Renal pelvis (tissue), 12 donors: ENCODE measurements at places on chromosomes 13 and 19. TPM values are rescaled to one million over a fixed set of nuclear protein-coding genes. Genes with fewer than 3 reads are reported as not detected.
A peak's percentile ranks its signal among the peaks of the same experiment; 100 is the strongest.

The KIR2DL3 gene
- polyA plus RNA-seq, result not detected

The LILRA1 gene
- 0.43 TPM for polyA plus RNA-seq

The GRK1 gene
- 0.30 TPM for polyA plus RNA-seq

The APOC4 gene
- polyA plus RNA-seq, result not detected

The SWSAP1 gene
- polyA plus RNA-seq, result 3.8 TPM

The CD177 gene
- 0.23 TPM for polyA plus RNA-seq

The COMP gene
- 0.10 TPM for polyA plus RNA-seq

The FCGBP gene
- 10.7 TPM for polyA plus RNA-seq

The RAB4B gene
- 9.8 TPM for polyA plus RNA-seq

DNA sequence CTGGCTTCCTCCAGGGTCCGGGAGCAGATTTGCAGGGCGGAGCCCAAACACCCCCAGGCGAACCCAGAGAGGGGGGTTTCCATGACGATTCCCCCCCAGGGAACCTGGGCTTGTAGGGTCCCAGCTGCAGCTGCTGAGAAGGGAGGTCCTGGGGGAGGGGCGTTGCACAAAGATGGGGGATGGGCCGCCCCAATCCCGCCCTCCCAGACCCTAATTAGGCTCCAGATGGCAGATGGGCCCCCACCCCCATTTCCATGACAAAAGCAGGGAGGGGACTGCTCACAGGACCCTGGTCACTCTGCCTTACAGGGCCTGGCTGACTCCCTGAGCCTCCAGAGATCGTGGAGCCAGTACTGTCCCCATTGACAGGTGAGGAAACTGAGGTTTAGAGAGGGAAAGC, 15.2 kb downstream of the ELAVL3 start:
- no peak for DNase-seq

DNA sequence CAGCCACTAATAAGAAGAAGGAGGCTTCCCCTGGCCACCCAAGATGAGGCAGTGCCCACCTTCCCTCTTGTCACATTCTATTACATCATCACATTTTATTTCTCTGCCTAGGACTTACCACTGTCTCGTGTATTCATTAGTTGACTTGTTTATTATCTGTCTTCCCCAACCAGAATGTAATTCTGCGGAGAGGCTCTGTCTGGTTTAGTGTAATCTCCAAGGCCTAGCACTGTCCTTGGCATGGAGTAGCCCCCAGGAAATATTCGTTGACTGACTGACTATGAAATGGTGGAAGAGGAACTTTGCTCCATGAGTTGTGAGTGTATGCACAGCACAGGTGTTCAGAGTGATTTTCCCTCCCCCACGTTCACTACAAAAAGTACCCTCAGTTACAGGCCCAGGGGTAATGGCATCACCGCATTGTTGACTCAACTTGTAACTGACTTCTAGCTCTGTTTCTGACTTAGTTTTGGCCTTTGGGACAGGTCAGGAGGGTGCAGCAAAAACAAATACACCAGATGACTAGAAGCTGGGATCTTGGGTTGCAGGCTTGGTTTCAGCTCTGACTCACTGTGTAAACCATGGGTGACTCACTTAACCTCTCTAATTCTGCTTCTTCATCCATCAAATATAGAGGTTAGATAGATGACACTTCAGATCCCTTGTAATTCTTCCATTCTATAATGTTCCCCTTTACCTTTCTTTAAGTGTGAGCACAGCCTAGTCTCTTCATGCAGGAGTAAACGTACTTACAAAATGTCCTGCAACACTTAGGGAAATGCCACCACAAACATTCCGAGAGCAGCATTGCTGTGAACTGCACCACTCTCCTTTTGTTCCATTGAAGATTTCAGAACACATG, 229.7 kb downstream of the KCNRG start:
- DNase-seq, result no peak

DNA sequence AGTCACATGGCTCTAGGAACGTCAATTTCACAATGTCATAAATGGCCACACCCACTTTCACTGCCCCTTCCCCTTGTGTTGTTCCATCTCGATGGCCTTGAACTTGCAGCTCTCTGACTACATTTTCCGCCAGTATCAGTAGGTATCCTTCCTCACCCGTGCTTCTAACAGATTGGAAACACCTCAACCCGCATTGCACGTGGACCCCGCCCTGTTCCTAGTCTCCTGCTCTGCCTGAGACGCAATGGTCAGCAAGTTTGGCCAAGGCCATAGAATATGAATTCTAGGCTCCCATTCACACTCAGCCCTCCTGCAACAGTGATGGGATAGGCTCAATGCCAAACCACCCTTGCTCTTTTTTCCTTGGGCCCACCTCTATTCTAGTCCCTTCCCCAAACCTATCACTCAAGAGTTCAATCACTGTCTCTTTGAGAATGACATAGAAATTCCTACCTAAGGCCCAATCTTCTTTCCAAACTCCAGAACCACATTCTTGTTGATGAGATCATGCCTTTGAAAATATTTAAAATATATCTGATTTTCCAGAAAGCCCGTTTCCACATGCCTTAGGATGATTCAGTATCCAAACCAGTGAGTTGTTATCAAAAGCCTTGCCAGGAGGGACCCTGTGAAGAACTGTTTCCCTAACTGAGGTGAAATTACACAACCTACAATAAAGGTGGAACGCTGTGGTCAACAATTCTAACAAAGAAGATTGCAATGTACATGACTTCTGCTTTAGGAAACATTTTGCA, 334.6 kb downstream of the MYO16 start:
- DNase-seq, result no peak

DNA sequence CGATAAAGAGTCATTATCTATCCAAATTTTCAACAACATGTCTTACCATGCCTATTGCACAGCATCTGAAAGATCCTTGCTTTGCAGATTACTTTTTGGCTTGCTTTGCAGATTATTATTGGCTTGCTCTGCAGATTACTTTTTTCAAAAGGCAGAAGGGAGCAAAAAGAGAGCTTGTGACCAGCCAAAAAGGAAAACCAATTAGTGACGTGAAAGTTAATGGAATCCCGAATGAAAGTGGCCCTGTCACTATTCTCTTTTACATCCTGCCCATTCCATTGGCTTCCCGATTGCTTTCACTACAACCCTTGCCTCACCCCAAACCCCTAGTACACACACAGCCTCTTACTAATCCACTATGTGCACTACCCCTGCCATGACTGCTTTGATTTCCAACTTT, 81.3 kb downstream of the LHFPL6 start:
- no peak for DNase-seq

DNA sequence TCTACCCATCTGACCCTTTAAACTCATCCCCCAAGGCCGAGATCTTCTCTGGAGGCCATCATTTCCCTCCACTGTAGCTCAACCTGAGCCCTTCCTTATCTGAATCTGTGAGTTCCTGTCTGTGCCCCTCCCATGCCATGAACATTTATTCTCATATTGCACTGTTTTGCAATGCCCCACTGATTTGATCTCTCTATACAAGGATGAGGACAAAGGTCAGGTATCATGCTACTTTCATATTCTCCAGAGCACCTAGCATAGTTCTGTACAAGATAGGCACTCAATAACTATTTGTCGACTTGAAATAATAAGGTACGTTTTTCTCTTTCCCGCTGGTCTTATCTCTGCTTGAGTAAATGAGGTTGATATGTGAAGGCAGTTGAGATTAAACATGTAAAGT, 135.5 kb downstream of the KLF5 start:
- no peak for DNase-seq

DNA sequence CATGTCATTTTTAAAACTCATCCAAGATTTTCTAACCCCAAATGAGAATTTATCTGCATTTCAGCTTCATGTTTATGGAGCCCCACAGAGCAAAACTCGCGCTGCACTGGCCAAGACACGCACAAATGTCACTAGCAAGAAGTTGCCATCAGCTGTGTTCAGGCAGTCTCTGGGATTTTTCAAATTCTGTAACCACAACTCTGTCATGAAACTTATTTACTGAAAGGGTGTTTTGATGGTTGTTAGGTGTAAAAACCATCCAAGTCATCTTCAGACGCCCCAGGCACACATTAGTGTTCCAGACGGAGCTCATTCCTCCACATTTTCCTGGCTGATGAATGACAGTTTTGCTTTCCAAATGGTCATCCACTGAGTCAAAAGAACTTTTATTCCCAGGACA, 63.4 kb downstream of the SLC7A1 start:
- DNase-seq, result no peak

GRCh38 chr13:49441312-49441711, 2.6 kb downstream of the CAB39L start:
- DNase-seq, result no peak

GRCh38 chr19:50983625-50984292, at the start of gene KLK7:
Gene KLK7, minus strand, starts transcription at chr19:50983917. Its CDS starts 1,518 bp downstream, at chr19:50982399.
- peak; percentile 20 for DNase-seq

GRCh38 chr13:47184321-47184720, 287.5 kb upstream of the HTR2A start:
- DNase-seq, result no peak

DNA sequence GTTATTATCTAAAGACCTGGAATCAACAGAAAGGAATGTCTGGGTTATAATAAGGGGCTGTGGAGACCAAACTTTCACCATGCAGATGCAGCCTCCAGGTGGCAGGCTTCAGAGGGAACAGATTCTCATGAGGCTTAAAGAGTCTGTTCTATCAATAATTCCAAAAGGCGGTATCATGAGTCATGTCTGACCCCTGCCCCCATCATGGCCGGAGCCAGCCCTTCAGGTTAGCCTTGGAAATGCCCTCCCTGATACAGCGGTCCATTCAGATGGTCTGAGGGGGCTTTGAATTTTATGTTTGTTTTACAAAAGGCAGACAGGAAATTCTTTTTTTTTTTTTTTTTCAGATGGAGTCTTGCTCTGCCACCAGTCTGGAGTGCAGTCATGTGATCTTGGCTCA, 21.7 kb upstream of the LAMP1 start:
- DNase-seq, result peak; percentile 38

GRCh38 chr19:44848036-44848811, 2.1 kb downstream of the NECTIN2 start:
- peak; percentile 55 for DNase-seq

DNA sequence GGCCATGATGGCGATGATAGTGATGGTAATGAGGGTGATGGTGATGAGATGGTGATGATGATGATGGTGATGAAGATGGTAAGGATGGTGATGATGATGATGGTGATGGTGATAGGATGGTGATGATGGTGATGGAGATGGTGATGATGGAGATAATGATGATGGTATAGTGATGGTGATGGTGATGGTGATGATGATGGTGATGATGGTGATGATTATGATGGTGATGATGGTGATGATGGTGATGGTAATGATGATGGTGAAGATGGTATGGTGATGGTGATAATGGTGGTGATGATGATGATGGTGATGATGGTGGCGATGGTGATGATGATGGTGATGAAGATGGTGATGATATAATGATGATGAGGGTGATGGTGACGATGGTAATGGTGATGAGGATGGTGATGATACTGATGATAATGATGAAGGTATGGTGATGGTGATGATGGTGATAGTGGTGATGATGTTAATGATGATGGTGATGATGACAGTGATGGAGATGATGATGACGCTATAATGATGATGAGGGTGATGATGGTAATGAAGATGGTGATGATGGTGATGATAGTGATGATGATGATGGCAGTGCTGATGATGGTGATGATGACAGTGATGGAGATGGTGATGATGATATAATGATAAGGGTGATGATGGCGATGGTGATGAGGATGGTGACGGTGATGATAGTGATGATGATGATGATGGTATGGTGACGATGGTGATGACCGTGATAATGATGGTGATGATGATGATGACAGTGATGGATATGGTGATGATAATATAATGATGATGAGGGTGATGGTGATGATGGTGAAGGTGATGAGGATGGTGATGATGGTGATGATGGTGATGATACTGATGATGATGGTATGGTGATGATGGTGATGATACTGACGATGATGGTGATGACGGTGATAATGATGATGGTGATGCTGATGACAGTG, 37.5 kb downstream of the ZNF557 start:
- DNase-seq, result no peak

GRCh38 chr13:23377983-23378632, 55.4 kb downstream of the SACS start:
- peak; percentile 21 for DNase-seq

GRCh38 chr13:99859178-99860177, 112.1 kb downstream of the ZIC5 start:
- DNase-seq, result no peak

GRCh38 chr13:31038834-31039552, 106.5 kb downstream of the TEX26 start:
- no peak for DNase-seq

- no peak for DNase-seq
Observed at GRCh38 chr19:14091813-14092462, 1.4 kb upstream of the SAMD1 start.

GRCh38 chr13:111219280-111219679, 101.2 kb upstream of the TEX29 start:
- DNase-seq, result no peak

DNA sequence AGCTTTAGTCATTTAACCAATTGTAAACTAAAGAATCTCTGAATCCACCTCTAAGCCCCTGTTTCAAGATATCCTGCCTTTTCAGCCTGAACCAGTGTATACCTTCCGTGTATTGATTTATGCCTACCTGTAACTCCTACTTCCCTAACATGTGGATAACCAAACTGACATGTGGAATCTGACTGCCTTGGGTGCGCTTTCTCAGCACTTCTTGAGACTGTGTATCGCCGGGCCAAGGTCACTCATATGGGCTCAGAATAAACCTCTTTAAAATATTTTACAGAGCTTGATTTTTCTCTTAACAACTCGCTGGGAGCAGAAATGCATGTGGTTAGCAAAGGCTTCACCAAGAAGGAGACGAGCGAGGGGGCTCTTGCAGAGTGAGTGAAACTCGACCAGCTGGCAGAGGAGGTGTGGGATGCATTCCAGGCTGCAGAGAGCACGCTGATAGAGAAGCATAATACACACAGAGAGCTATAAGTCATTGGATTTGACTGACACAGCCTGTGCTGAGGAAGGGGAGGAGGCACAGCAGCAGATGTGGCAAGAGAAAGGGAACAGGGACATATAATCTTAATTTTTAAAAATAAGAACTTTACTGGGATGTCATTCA, 268.2 kb upstream of the MAB21L1 start:
- DNase-seq, result no peak

GRCh38 chr13:27672025-27672424, 50.3 kb downstream of the POLR1D start:
- DNase-seq, result no peak

- DNase-seq, result no peak
Observed at GRCh38 chr13:113774177-113775107, 15.4 kb downstream of the TMEM255B start.

DNA sequence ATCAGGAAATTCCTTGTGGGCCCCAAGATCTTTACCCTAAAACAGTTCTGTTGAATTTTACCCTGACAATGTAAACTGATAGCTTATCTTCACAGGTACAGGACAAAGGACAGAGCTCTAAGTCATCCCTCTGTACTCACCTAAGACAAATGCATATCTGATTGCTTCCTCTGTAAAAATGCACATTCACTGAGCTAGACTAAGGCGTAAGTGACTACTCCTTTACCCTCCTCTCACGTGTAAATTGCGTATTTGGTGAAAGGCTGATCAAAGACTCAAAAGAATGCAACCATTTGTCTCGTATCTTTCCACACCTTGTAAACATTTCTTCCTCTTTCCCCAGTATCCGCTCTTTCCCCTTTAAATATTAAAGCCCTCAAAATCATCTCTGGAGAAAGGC, 80.6 kb upstream of the LRCH1 start:
- DNase-seq, result no peak
